Activated T-cell treated with anti-CD3 and anti-CD28 coated beads for 48 hours (primary cell): ENCODE measurements at places on chromosomes 16 and 17.

DNA sequence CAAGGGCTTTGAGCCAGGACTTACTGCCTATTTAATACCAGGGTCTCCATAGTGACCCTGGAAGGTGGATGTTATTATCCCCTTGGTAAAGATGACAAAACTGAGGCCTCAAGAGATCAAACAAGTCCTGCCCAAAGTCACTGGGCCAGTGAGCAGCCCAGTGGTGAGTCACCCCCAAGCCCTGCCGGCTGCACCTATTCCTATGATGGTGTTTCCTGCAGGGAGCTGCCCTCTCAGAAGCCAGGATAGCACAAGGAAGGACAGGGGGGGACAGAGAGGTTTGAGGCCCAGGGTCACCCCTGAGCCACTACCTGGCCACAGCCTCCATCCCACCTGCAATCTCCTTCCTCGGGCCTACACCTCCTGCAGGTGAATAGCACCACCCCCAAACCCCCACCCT is 90.9 kb downstream of the SDK2 start:
- DNase-seq: no peak

GRCh38 chr17:40903129-40903847 is 18.2 kb upstream of the KRT20 start:
- no peak for DNase-seq

DNA sequence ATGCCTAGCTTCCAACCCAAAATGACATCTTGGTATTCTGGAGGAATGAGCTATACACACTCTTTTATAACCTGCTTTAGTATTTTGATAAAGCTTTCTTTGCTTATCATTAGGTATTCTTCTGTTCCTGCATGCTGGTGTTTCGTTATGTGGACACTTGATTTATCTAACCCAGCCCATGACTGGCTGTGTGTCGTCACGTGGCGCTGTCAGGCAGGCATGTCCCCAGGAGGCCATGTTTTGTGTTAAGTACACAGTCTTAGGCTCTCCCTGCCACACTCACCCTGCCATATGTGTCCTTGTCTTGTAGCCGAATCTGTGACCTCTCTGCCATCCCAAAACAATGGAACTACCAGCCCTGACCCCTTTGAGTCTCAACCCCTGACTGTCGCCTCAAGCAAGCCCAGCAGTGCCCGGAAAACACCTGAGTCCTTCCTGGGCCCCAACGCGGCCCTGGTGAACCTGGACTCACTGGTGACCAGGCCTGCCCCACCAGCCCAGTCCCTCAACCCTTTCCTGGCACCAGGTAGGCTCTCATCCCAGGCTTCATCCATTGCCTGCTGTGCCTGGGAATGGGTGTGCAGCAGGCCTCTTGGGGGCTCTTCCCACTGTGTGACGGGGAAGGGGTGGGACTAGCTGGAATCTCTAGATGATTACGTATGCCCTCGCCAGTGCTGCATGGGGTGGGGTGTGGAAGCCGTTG is 30.8 kb downstream of the B9D1 start:
- no peak for DNase-seq

DNA sequence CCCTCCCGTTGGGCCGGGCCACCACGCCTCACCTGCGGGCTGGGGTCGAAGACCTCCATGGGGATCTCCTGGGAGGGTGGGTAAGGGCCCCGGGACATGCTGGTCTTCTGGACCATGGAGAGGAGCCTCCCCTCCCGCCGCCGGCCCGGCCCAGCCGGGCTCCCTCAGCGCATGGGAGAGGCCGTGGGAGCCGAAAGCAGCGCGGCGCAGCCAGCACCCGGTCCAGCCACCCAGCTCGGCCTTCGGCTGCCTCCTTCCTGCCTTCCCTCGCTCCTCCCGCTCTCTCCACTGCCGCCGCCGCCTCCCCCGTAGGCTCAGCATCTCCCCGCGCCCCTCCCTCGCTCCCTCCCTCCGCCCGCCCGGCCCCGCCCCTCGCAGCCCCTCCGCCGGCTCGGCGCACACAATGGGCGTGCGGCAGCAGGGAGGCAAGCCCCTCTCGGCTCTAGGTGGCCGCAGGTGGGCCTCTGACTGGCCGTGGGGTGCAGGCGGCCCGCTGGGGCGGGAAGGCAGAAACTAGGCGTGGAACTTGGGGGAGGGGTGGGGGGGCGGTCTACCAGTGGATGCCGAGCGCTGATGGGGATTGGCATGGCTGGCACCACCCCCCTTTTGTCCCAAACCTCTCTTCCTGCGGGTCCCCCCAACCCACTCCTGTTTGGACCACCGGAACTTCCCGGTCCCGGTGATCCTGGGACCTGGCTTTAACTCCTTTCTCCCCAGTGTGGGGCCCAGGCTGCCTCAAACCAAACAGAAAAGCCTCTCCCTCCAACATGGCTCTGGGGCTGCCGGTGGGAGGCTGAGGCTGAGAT is at the start of gene CACNB1:
Gene CACNB1, minus strand, starts transcription at position 290 of the 806 bp plus-strand sequence. Its CDS starts 174 bp downstream, at position 116.
- peak; percentile 69 for DNase-seq

DNA sequence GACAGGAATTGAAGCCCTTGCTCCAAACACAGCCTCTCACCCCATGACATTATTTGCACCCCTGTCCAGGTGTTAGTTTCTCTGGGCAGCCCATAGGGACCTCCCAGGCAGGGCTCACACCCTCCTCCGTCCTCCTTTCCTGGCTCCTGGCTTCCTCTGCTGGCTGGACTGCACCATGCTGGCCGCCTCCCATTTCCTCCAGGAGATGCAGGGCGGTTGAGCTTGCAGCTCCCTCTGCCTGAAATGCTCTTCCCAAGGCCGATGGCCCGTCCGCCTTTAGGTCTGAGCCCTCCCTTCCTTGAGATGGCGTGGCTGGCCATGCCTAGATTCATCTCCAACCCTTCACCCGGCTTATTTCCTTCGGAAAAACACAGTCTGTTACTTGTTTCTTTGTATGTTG is 334.8 kb downstream of the SNX29 start:
- no peak for DNase-seq

- no peak for DNase-seq
These were observed 455.1 kb downstream of the KIF2B start for GRCh38 chr17:54277868-54278267.

- no peak for DNase-seq
These were observed 18.3 kb upstream of the TNFRSF13B start for GRCh38 chr17:16989953-16990860.

DNA sequence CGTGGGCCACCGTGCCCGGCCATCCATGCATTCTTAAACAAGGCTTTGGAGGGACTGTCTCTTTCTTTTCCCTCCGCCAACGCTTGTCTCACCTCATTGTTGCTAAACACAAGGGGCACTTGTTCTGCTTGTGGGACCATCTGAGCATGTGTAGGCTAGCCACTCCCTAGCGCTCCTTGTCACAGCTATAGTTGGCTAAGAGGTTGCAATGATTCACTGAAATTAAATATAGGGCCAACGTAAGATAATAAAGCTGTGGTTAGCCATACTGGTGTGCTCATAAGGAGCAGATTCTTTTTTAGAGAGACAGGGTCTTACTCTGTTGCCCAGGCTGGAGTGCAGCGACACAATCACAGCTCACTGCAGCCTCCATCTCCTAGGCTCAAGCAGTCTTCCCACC is 41.2 kb downstream of the KIAA0513 start:
- no peak for DNase-seq

DNA sequence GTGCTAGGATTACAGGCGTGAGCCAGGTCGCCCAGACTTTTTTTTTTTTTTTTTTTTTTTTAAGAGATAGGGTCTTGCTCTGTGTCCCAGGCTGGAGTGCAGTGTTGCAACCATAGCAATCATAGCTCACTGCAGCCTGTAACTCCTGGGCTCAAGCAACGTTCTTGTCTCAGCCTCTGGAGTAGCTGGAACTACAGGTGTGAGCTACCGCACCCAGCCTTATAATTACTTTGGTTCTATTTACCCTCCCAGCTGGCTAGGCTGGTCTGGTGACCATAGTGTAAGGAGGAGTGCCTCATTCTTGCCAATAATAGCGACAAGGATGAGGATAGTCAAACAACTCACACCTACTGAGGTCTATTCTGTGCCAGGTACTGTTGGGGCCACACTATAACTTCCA is 39.6 kb upstream of the USP7 start:
- no peak for DNase-seq

DNA sequence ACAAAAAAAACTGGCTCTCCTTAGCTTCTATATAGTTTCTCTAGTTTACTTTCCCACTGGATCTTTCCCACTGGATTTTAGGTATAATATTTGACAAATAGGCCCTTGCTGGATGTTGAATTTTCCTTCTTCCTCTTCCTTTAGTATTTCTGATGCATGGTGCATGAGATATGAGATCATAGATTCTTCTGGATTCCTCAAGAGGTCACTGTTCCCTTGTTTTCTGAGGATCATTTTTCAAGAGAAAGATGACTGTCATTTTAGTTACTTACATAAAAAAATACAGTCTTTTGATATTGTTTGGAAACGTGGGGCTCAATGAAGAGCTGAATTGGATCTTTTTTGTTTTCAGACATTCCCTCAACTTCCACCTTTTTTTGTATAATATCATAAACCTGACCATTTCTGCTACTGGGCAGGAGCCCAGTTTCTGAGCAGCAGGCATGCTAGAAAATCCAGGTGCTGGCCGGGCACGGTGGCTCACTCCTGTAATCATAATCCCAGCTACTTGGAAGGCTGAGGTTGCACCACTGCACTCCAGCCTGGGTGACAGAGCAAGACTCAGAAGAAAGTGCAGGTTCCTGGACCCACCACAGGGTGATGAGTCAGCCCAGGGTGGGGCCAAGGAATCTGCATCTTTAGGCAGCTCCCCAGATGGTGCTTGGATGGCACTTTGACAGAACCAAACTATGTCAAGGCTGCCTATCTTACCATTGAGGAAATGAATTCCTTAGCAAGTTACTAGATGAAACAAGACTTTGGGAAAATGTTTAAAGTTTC is 70.3 kb downstream of the SDR42E1 start:
- no peak for DNase-seq

- no peak for DNase-seq
These were observed 28.3 kb downstream of the XPO6 start for GRCh38 chr16:28183484-28183883.

- DNase-seq: no peak
These were observed 6.5 kb upstream of the CACNA1H start for GRCh38 chr16:1146409-1146808.

- DNase-seq: no peak
These were observed 6.0 kb upstream of the EZH1 start for GRCh38 chr17:42750739-42751344.

DNA sequence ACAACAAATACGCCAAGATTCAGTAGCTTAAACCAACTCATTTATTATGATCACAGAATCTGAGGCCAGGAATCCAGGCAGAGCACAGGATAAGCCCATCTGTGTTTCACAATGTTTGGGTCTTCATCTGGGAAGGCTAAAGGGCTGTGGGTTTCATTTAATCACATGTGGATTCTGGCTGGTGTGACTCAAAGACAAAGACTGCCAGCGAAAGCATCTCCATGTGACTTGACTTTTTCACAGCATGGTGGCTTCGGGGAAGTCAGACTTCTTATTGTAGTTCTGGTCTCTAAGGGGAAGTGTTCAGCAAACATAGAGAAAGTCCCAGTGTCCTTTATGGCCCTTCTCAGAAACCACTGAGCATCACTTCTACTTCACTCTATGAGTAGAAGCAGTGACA is 1014.4 kb upstream of the GOT2 start:
- DNase-seq: no peak

- no peak for DNase-seq
These were observed 29.2 kb downstream of the SOCS3 start for GRCh38 chr17:78330570-78331224.

GRCh38 chr17:31623990-31624389 is 232.5 kb downstream of the RAB11FIP4 start:
- no peak for DNase-seq

- no peak for DNase-seq
These were observed 389.2 kb upstream of the HSBP1 start for GRCh38 chr16:83418565-83418964.

DNA sequence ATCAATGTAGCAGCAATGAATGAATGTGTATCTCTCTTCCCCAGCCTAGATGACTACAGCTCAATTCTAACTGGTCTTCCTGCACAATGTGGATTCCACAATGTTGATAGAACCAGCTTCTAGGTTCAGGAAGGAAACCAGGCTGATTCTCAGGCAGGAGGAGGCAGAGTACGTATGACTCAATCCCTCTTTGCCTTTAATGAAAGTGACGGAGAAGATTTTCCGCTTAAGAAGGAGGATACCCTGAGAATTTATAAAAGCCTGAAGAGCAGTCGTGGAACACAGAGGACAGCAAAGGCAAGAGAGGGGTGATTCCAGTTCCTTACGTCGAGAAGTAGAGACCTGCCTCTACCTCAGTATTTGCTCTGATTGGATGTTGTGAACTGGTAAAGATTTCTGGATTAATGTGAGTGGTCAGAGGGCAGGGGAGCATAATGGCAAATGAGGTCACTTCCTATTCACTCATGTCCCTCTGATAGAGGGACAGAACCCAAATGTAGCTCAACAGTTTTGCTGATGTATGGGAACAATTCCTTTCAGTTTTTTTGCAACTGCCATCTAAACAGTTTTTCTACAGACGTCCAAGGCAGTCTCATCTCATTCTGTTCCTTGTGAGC is 15.0 kb upstream of the SLC16A11 start:
- no peak for DNase-seq

DNA sequence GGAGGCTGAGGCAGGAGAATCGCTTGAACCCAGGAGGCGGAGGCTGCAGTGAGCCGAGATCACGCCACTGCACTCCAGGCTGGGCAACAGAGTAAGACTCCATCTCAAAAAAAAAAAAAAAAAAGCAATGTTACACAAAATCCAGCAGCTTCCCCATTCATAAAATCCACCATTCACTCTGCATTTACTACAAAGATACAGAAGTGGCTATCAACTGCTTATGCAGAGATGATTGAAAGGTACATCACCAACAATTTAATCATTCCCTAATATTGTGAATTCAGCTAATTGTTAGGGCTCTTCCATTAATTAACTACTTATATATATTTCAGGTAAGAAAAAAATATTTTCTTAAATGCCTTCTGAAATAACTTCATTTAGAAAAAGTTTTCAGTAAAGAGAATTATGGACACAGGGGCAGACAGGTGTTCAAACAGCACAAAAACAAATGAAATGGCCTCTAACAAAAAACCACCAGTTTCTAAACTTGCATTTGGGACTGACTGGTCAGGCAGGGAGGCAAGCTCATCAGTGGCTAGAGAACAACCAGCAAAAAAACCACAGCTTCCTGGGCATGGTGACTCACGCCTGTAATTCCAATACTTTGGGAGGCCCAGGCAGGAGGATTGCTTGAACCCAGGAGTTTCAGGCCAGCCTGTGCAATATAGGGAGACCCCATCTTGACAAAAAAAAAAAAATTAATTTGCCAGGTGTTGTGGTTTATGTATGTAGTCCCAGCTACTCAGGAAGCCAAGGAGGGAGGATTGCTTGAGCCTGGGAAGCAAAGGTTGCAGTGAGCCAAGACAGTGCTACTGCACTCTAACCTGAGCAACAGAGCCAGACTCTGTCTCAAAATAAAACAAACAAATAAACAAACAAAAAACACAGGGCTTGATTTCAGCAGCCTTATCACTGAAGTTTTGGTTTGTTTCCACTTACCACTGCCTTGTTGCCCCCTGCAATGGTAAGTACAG is 26.3 kb downstream of the ERN1 start:
- no peak for DNase-seq
